Smooth muscle cell of trachea (primary cell): ENCODE measurements at places on chromosomes 5 and 9. TPM values are rescaled to one million over a fixed set of nuclear protein-coding genes. Genes with fewer than 3 reads are reported as not detected.

The GABRB2 gene
- total RNA-seq, result not detected in 2 replicates

The MYMK gene
- not detected in 2 replicates for total RNA-seq

The TSLP gene
- total RNA-seq, result 5.7 and 6.5 TPM in 2 replicates

The NIPAL4 gene
- under 0.01 TPM in 1 of 2 replicates, not detected in the other for total RNA-seq
